ENCODE measurements at places on chromosomes 3 and 15. TPM values are rescaled to one million over a fixed set of nuclear protein-coding genes. Genes with fewer than 3 reads are reported as not detected.

GRCh38 chr15:33040496-33040895, 154.0 kb downstream of the FMN1 start:
- DNase-seq: no peak

GRCh38 chr15:66876421-66876730, 174.3 kb downstream of the SMAD6 start:
- no peak for DNase-seq

GRCh38 chr15:100929641-100930042, 10.5 kb downstream of the LRRK1 start:
- no peak for DNase-seq

DNA sequence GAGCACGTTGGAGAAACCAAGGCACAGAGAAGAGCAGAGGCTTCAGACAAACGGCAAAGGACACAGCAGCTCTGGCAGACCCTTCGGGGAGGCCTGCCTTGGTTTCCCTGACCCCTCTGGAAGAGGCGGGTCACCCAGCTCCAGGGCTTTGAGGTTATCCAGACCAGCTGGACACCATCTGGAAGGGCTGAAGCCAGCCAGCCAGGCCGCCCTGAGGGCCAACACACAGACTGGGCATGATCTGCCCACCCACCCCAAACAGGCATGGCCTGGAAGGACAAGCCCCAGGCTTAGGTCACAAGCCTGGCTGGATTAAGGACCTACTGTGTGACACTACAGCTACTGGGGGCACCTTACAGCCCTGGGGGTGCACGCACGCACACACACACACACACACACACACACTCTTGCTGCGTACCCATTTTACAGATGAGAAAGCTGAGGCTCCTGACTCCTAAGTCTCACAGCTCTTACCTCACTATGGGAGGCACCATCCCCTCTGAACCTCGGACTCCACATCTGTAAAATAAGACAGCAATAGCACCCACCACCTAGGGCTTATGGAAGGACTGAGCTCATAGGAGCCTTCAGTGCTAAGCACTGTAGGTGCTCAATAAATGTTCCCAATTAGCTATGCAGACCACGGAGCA, 10.8 kb downstream of the PLXND1 start:
- no peak for DNase-seq

The ADCY5 gene
- 12.8 TPM for polyA plus RNA-seq

The ADGRG7 gene
- not detected for polyA plus RNA-seq

Data from right renal pelvis (tissue), 4 donors.